ENCODE measurements at places on chromosomes 12 and 14.

- DNase-seq = no peak
Measured at GRCh38 chr14:104076743-104077142, 8.8 kb upstream of the ASPG start.

GRCh38 chr14:95192311-95192710 is 35.0 kb upstream of the DICER1 start:
- no peak for DNase-seq

DNA sequence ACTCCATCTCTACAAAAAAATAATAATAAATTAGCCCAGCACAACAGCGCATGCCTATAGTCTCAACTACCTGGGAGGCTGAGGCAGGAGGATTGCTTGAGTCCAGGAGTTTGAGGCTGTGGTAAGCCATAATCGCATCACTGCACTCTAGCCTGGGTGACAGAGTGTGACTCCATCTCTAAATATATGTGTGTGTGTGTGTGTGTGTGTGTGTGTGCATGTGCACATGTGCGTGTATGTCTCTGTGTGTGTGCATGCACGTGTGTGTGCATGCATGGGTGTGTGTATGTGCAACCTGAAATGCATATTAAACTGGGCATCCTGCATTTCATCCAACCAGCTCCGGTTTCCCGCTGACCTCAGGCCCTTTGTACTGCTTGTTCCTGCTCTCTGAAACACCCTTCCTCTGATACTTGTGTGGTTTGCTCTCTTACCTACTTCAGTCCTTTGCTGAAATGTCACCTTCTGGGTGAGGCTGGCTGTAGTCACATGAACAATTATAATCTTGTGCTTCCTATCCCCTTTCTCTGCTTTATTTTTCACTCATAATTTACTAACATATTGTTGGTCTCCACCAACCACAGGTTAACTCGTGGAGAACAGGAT is 46.9 kb downstream of the PHLDA1 start:
- DNase-seq = no peak

- no peak for DNase-seq
Measured at GRCh38 chr12:80559766-80560165, 115.7 kb downstream of the PTPRQ start.

DNA sequence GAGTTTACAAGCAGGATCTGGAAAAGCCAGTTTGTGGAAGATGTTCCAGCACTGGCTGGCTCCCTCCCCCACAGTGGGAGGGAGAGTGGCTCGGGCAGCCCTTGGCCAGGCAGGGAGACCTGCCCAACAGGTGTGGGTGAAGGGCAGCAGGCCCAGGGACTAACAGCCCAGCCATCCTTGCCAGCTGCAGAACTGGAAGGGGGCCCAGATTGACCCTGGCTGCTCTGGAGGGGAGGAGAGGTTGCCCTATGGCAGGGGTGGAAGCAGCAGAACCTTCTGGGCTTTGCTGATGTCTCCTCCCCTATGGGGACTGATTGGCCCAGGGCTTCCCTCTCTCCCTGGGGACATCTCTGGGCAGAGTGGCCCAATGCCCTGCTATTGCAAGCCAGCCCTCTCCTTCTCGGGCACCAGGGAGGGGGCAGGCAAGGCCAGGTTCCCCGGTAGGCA is 20.5 kb downstream of the IRF2BPL start:
- no peak for DNase-seq

- peak; percentile 4 for DNase-seq
Measured at GRCh38 chr14:65676361-65677014, 264.0 kb downstream of the FUT8 start.

- peak; percentile 79 for DNase-seq
Measured at GRCh38 chr14:76348898-76349297, 27.0 kb upstream of the ESRRB start.

DNA sequence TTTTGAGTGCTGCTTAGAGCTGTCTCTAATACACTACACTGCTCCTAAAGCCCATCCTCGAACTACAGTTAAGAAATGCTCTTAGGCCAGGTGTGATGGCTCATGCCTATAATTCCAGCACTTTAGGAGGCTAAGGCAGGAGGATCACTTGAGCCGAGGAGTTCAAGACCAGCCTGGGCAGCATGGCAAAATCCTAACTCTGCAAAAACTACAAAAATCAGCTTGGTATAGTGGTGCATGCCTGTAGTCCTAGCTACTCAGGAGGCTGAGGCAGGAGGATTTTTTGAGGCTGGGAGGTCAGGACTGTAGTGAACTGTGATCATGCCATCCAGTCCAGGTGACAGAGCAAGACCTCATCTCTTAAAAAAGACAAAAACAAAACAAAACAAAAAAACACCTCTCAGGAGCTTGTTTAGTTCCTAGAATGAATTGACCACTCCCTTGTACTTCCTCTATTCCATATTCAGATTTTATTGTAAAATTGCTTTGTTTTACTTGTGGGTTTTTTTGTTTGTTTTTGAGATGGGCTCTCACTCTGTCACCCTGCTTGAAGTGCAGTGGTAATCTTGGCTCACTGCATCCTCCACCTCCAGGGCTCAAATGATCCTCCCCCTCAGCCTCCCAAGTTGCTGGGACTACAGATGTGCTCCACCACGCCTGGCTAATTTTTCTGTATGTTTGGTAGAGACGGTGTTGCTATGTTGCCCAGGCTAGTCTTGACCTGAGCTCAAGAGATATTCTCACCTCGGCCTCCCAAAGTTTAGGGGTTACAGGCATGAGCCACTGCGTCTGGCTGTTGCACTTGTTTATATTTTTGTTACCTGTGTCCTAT is 13.6 kb downstream of the MDM2 start:
- no peak for DNase-seq

- DNase-seq = peak; percentile 87
Measured at GRCh38 chr12:65810036-65810435, 14.2 kb upstream of the HMGA2 start.

DNA sequence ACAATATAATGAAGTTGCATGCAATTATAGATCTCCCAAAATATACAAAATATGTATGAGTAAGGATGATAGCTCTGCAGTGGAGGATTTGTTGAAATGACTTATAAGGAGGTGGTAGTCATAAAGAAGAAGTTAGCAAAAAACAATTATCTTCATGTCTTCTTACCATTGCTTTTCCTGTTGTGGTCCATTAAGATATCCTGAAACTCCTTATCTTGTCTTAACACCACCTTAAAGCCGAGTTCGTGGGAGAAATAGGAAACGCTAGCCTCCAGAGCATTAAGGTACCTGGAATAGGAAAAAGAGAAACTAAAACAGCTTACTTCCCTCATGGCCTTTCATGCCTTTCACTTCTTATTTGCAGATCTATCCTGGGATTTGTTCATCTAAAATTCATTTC is 15.2 kb downstream of the GUCY2C start:
- DNase-seq = no peak

GRCh38 chr14:51897791-51898355 is 37.5 kb downstream of the GNG2 start:
- DNase-seq = no peak

GRCh38 chr12:3077572-3078081 is 448 bp downstream of the TSPAN9 start:
- DNase-seq = peak; percentile 14

DNA sequence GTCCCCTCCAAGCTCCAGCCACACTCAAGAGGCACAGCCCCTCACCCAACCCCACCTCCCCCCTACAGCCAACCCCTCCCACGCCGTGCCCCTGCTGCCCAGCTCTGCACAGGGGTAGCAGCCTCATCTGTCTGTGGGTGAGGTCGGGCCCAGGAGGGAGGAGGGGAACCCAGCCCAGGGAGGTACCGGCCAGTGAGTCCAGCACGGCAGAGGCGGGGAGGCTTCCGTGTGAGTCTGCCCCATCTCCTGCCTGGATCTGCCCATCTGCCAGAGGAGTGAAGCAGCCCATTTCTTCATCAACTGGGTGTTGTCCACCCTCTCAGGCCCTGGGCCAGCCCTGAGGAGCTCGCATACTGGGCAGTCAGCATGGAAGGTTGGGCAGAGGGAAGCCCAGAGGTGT is 54.2 kb downstream of the CCNK start:
- DNase-seq = no peak

DNA sequence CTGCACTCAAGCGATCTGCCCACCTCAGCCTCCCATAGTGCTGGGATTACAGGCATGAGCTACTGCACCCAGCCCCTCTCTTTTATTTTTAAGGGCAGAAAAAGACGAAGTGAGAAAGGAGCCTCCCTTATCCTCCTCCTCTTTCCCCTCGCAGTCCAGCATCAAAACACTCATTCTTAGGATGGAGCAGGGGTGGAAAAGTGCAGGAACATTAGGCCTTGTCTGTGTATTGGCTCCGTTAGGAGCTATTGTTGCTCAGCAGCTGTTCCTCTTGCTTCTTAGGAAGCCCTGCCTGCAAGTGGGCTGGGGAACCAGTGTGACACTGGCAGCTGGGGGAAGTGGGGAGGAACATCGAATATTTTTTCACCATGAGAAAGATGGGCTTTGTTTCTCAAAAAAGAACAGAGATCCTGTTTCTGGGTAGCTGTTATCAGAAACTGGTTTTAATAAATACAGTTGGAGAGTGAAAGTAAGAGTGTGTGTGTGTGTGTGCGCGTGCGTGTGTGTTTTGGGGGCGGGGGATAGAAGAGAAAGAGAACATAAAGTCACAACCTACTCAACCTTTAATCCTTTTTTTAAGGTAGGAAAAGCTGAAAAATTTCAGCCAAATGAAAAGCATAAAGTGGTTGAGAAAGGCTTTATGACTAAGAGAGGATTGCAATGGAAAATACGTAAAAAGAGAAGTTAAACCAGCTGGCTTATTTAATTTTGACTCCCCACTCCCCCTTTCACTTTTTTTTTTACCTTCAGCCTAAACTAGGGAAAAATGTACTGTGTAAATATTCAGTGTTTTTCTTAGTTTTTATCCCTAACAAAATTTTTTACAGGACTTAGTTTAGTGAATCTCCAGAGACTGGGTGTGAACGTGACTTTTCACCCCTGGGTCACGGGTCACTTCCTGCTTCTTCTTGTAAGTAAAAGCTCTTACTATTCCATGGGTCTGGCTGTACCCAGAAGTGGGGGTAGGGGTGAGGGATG is 197.2 kb upstream of the PLEKHG7 start:
- no peak for DNase-seq

DNA sequence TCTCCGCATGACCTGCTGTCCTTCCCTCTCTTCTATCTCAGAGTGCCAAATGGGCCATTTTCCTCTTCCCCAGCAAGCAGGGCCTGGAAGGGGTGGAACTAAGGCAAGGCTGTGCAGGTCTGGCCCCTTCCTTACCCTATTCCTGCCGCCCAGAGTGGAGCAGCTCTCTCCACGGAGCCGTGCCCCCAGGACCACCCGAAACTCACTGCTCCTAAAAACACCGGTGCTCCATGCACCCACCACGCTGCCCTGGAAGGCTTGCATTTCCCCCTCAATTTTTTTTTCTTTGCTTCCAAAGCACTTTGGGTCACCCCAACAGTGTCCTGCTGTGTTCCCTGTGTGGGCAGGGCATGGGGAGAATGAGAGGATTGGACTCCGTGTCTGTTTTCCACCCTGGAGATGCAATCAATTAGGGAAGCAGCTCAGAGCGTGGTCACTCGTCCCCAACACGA is 48.5 kb upstream of the MEG3 start:
- no peak for DNase-seq

- no peak for DNase-seq
Measured at GRCh38 chr12:108745641-108746040, 14.3 kb upstream of the CORO1C start.

GRCh38 chr12:108530161-108530560 is 15.1 kb downstream of the FICD start:
- DNase-seq = peak; percentile 51

DNA sequence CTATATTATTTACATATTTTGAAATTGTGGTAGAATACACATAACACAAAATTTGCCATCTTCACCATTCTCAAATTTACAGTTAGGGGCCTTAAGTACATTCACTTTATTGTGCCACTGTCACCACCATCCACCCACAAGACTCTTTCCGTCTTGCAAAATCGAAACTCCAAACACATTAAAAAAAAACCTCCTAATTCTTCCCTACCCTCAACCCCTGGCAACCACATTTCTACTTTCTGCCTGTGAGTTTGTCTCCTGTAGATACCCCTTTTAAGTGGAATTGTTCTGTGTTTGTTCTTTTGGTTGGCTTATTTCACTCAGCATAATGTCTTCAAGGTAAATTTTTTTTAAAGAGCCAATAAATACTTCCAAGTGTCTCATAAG is 31.6 kb upstream of the AMIGO2 start:
- DNase-seq = no peak

DNA sequence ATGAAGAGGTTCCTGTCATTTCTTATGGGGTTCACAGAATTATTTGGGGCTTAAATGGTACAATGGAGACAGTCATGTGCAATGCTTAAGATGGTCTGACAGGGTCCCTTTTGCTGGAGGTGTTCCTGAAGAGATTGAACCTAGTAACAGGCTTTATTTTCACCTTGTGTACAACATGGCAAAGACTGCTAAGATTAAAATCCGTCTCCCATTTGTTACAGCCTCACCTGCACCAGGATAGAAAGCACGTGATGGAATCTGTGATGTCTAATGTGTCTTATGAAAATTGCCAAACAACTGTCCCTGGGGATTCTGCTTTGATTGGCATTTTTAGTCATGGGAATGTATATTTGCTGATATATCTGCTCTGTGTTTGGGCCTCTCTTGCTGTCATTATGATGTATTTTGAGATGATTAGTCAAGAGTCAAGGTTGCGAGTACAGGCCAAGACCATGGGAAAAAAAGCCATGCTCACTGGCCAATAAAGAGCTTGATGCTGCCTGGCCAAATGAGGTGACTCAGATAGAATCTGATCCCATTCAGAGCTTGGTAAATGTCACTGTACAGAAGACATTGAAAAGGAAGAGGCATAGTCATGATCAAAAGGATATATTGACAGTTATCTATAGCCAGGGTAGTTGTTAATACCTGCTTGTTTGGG is 96.1 kb downstream of the FLRT2 start:
- DNase-seq = peak; percentile 27

DNA sequence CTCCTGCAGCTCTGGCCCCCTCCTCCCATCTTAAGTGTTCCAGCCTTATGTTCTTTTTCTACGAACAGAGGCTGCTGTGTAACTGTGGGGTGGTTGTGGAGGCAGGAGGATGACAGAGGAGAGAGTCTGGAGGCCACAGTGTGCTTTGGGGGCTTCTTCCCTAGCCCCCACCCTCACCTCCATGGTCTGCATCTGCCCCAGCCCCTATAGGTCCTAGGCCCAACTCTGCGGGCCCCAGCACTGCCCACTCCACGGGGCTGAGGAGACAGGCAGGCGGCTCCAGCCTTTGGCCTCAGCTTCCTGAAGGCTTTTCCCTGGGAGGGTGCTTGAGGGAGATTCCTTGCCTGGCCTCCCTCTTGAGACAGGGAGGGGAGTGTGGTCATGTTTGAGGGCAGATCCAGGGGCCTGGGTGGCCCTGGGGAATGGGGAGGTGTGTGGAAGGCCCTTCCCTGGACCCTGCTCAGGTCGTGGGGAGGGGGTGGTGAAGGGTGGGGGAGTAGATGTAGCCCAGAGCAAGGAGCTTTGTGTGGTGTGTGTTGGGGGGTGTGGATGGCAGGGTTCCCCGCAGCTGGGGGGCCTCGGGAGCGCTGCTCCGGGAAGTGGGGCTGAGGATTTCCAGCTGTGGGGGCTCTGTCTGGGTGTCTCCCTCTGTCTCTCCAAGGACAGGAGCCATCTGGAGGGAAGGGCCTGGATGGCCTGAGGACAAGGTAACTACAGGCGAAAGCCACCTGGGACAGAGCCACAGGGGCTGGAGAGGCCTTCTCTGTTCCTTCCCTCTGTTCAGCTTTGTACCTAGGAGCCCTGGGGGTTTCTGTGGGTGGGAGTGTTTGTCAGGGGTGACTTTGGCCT is 1.1 kb downstream of the SMIM41 start:
- DNase-seq = no peak
